ENCODE measurements at places on chromosomes 16 and 17.

GRCh38 chr17:70564006-70564620 lies 394.8 kb downstream of the KCNJ2 start:
- DNase-seq: no peak

DNA sequence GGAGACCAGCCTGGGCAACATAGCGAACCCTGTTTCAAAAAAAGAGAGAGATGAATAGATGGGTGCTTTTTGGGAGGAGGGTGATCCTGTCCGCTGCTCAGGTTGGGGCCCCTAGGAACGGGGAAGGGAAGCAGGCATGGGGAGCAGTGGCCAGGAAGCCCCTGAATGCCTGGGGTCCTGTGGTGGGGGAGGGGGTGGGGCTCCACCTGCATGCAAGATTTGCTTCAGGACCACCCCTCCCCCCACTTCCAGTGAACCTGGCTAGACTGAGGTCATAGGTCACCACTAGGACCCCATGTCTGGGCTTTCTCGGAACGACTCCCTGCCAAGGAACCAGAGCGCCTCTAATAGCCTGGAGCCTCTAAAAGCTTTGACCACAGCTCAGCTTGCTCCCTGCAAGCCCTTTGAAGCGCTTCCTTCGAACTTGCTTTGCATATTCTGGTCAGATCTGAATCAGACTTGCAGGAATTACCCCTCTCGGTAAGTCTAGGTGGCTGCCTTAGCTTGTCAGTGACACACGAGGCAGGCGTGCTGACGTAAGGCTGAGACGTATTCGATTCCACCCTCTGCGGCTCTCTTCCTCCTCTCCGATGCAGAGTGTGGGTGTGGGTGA lies 3.7 kb downstream of the SOCS3 start:
- no peak for DNase-seq

DNA sequence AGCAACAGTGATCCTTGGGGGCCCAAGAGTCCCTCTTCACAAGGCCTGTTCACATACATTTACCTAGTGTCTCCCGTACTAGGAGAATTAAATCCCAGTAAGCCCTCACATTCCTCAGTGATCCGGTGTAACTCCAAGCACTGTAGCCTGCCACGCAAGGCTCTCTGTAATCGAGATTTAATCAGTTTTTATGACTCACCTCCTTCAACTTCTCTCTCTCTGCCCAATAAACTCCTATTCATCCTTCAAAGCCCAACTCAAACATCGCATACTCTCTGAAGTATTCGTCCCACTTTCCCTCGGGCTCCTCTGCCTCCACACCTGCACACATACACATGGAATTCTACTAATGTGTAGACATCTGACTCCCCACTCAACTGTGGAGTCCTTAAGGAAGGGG lies 141.8 kb downstream of the CMIP start:
- no peak for DNase-seq

DNA sequence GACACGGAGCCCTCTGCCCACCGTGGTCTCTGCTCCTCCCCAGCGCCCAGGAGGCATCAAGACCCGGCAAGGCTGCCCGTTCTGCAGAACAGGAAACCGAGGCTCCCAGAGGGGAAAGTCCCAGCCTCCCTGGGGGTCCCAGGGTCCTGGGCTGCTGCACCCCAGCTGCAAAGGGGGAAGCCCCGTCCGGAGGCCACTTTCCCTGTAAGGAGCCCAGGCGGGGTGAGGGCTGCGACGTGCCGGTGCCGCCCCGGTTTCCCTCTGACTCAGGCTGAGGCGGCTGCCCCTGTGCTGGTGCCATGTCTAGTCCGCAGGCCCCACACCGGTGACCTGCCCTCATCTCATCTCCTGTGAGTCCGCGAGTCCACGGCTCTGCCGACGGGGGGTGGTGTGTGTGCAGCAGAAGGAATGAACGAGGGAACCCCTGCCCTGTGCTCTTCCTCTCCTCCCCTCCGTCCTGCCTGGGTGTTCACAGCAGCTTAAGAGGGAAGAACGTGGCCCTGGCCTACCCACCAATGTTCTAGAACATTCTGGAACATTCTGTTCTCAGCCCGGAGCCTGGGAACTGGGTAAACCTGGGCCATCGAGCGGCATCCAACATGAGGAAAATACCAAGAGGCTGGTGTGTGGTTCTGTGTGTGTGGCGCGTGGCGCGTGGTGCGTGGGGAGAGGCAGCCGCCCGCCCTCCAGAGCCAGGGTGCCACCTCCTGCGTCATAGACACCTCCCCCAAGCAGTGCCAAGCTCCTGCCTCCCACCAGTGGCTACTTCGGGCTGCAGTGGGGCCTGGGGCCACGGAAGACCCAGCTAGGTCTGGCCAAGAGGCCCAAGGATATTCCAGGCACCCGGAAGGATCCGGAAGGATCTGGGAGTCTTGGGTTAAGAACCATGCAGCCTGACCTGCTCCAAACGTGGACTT lies 7.0 kb upstream of the CBFA2T3 start:
- DNase-seq: no peak

- DNase-seq: no peak
Measured at GRCh38 chr16:19400711-19401110, 17.0 kb upstream of the TMC5 start.

GRCh38 chr17:59353106-59353854 lies 21.8 kb downstream of the YPEL2 start:
- DNase-seq: no peak

GRCh38 chr16:71230122-71230845 lies at the start of gene HYDIN:
Gene HYDIN (minus strand): TSS chr16:71230722. CDS start chr16:71186895, 43,827 bp downstream.
- DNase-seq: no peak

- DNase-seq: no peak
Measured at GRCh38 chr17:75813081-75814020, 28.7 kb downstream of the UNK start.

DNA sequence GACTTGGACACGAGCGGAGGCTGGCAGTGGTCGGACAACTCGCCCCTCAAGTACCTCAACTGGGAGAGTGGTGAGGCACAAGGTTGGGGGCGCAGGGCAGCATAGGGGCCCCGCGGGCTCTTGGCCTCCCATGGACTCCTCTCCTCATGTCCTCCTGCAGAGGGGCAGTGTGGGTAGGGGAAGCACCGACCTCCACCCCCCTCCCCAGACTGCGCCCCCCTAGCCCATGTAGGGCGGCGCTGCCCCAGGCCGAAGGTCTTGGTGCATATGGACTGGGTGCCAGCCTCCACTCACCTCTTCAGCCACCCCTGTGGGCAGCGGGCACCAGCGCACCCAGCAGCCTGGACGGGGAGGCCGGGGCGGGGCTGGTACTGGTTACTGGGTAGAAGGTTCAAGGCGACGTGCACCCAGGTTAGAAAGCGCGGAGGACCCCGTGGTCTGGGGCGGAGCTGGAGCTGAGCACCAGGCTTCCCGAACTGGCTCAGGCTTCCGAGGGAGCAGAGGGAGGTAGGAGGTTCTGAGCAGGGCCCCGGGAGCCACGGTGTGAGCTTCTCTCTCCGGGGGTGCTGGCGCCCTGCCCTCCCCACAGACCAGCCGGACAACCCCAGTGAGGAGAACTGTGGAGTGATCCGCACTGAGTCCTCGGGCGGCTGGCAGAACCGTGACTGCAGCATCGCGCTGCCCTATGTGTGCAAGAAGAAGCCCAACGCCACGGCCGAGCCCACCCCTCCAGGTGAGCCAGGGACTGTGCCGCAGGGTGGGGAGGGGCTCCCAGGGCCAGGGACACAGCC lies 39.5 kb downstream of the MRC2 start:
- no peak for DNase-seq

GRCh38 chr17:76492123-76492988 lies 8.9 kb downstream of the RHBDF2 start:
- no peak for DNase-seq

- peak; percentile 78 for DNase-seq
Measured at GRCh38 chr16:49455181-49455990, 81.8 kb downstream of the C16orf78 start.

DNA sequence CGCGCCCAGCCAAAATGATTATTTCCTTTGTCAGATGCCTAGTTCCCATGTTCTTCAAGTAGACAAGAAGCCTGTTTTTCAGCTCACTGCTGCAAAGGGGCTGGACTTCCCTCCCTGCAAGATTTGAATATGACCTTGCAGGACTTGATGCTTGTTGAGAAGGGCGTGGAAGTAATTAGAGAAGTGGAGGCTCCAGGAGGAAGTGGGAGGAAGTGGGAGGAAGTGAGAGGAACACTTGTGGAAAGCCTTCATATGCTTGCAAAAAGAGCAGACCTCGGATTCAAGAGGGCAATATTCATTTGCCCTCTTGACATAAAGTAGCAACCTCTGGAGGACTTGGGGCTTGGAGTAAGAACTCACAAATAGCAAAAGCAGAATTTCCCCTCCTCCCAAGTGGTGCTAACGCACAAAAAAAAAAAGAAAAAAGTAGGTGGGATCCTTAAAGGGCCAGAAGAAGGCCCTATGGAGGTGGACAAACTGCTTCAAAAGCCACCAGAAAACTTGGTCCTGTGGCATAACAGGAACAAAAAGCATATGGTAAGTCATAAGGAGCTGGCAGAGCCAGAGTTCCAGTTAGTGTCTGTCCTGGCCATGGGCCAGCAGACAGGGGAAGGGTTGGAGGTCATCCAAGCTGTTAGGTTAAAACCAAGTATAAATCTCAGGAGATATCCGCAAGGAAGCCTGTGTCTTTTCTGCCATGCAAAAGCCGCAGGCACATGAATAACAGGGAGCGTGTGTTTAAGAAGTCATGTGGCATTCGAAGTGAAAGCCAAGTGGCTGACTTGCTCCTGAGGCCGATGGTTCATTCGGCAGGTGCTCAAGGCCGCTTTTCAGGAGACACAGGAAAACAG lies 20.6 kb upstream of the PRKAR1A start:
- no peak for DNase-seq

GRCh38 chr16:88317613-88317965 lies 65.2 kb upstream of the ZNF469 start:
- no peak for DNase-seq

DNA sequence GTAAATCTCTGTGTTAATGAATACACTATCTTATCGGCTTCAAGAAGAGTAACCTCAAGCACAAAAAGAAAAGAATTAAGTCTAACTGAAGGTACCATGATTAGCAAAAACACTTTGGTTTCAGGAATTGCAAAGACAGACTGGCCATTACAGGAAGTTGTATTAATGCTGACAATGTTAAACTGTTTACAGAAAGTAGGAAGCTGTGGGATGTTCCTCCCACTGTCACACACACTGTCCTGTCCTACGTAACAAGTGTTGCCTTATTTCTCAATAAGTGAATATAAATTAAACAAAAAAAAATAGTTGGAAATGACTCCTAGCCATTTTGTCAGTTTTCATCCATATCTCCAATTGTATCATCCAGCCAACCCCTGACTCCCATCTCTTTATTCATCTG lies 8.6 kb downstream of the GNA13 start:
- no peak for DNase-seq

GRCh38 chr17:29747660-29748059 lies 124.9 kb upstream of the CORO6 start:
- DNase-seq: no peak

- no peak for DNase-seq
Measured at GRCh38 chr17:17151541-17151940, 54.6 kb downstream of the PLD6 start.

DNA sequence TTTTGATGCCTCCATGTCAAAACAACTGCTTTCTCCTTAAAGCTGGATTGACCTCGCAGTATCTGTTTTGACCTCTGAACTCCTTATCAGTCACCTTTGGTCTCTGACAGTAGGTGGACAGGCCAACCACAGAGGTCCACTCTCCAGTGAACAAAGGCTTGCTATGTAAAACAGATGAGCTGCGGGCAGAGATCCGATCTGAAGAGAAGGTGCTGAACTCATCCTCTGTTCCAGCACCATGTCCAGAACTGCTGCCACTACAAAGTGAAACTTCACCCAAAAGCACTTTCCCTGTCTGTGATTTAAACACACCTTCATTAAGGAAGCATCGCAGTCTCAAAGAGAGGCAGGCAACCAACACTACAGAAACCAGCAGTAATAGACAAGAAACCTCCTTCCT lies 117.3 kb upstream of the CORO6 start:
- DNase-seq: no peak

GRCh38 chr17:80755650-80756405 lies 211.2 kb downstream of the RPTOR start:
- DNase-seq: peak; percentile 63

GRCh38 chr17:74785096-74785980 lies 9.2 kb upstream of the NAT9 start:
- DNase-seq: no peak

- DNase-seq: no peak
Measured at GRCh38 chr16:51510416-51510815, 359.3 kb upstream of the SALL1 start.

DNA sequence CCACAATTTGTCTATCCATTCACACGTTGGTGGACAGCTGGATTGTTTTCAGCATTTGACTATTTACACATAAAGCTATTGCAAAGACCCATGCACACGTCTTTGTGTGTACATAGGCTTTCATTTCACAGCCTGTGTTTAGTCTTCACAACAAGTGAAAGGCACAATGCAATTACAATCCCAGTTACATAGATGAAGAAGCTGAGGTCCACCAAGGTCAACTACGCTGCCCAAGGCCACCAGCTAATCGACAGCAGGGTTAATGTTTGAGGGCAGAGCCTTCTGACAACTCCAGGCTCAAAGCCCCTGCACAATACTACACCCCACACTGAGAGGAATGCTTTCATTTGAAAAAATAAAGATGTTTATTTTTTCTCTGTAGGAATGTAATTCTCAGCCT lies 93.6 kb upstream of the CDH13 start:
- DNase-seq: no peak

DNA sequence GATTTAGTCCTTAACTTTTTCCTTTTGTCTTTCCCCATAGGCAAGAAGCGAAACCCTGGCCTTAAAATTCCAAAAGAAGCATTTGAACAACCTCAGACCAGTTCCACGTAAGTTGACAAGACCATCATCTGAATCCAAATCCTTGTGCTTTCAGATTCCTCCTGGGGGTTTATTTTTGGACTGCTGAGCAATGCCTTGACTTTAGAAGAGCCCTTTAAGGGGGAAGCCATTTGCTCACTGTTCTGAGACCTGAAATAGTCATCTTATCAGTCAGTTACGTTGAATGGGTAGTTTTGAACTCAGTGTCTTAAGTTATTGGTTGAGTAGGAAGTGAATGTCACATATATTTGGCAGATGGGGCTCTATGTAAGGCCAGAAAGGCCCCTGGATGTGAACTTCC lies 91.2 kb downstream of the MAP2K6 start:
- no peak for DNase-seq

- DNase-seq: no peak
Measured at GRCh38 chr17:29505836-29506235, 61.0 kb downstream of the ABHD15 start.

DNA sequence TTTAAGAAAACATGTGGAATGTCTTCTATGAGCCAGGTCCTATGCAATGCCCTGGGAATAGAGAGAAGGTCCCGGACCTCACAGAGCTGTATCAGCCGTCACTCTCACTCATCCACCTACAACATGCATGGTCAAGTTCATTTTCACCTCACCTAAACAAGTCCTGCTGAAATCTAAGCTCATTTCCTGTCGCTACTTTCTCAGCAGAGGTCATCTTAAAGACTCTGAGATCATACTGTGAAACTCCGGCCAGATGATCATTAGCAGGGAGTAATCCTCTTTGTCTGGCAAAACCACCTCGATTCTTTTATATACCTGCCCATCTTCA lies 66.2 kb upstream of the LYRM9 start:
- no peak for DNase-seq

GRCh38 chr16:67027046-67027445 lies 1.9 kb upstream of the CBFB start:
- peak; percentile 57 for DNase-seq

GRCh38 chr17:76953946-76954345 lies 85.7 kb downstream of the MGAT5B start:
- no peak for DNase-seq

- DNase-seq: no peak
Measured at GRCh38 chr16:49995720-49996119, 29.3 kb upstream of the CNEP1R1 start.

Data from osteocyte (in vitro differentiated cells).